ENCODE measurements at places on chromosomes 2 and 18. TPM values are rescaled to one million over a fixed set of nuclear protein-coding genes. Genes with fewer than 3 reads are reported as not detected.

- H3K27ac ChIP-seq, result no peak overlapping the region
- H3K27me3 ChIP-seq, result no peaks in the 10 kb centered on the region
- H3K4me3 ChIP-seq, result no peak overlapping the region
- H3K4me1 ChIP-seq, result peaks cover 99% of the 10 kb centered on the region
- peaks cover 36% of the 10 kb centered on the region for H3K36me3 ChIP-seq
- no peak for DNase-seq
Observed at GRCh38 chr18:48943333-48943732, 7.4 kb downstream of the SMAD7 start.

DNA sequence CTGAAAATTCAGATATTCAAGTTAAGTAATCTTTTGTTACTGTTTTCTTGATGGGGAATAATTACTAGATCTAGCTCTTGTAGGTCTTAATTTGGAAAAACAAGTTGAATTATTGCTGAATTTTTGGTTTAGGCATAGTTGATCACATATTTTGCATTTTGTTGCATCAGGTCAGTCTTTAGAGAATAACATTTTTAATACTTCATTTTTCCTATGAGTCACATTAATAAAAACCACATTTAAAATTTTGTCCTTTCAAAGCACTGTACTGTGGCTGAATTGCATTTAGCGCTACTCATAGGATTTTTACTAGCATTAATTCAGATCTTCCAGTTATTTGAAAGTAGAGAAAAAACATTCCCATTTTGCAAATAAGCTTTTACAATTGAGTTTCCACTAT, 23.2 kb downstream of the MAP4K4 start:
- no peak overlapping the region for H3K4me3 ChIP-seq
- no peak overlapping the region for H3K27ac ChIP-seq
- no peak for DNase-seq
- H3K27me3 ChIP-seq, result no peaks in the 10 kb centered on the region
- H3K36me3 ChIP-seq, result no peaks in the 10 kb centered on the region
- H3K4me1 ChIP-seq, result peaks cover 37% of the 10 kb centered on the region

- H3K4me3 ChIP-seq, result no peak overlapping the region
- no peaks in the 10 kb centered on the region for H3K27me3 ChIP-seq
- H3K27ac ChIP-seq, result no peak overlapping the region
- DNase-seq, result no peak
- H3K4me1 ChIP-seq, result peaks cover 51% of the 10 kb centered on the region
- H3K36me3 ChIP-seq, result no peaks in the 10 kb centered on the region
Observed at GRCh38 chr2:159200498-159200897, 86.0 kb downstream of the WDSUB1 start.

DNA sequence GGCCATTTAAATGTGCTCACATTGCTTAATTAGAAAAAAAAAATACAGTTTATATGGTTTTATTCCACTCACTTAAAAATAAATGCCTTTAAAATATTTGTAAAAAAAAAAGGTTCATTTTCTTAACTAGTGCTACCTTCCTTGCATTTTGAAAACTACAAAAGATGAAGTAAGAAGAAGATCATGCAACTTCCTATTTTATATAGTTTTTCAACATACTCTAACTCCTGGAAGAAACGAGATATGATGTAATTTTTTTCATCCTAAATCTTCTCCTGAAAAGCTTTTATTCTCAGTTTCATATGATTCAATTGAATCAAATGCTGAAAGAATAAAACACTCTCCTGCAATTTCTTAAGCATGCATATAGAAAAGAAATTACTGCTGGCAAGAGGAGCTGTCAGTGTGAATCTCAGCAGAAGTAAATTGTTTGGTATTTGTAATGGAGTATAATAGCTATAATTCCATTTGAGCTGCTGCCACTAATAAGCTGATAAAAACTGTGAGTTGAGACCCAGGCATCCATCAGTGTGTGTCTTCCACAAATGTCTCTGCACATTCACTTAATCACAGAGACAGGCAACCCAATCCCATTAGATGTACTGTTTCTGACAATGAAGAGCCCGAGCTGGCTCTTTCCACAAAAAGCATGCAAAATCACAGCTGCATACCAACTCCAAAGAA, 3.7 kb downstream of the FTCDNL1 start:
- H3K27me3 ChIP-seq, result no peaks in the 10 kb centered on the region
- H3K36me3 ChIP-seq, result no peaks in the 10 kb centered on the region
- no peak overlapping the region for H3K4me3 ChIP-seq
- no peak for DNase-seq
- H3K27ac ChIP-seq, result no peak overlapping the region

DNA sequence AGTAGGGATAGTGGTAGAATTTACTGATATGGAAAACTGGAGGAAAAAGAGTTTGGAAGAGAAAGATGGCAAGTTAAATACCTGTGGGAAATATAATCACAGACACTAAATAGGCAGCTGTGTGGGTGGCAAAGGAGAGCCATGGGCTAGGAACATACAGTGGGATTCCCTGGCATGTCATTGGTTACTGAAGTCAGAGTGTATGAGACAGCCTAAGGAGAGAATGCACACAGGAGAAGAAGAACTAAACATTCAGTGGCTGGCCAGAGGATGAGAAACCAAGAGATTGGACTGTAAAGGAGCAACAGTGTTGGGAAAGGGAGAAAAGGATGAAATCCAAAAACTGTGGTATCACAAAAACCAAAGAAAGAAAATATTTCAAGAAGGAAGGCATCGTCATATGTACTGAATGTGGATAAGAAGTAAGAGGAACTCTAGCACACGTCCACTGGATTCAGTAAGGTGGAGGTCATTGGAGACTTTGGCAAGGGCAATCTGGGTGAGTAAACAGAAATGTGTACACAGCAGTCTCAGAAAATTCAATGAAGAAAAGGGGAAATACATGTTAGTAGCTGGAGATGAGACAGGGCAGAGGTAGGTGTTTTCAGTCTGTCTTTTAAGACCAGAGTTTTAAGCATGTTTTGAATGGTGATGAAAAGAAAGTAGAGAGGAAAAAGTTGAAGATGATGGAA, 83.3 kb downstream of the SPIRE1 start:
- H3K27ac ChIP-seq, result no peak overlapping the region
- no peaks in the 10 kb centered on the region for H3K36me3 ChIP-seq
- no peaks in the 10 kb centered on the region for H3K4me1 ChIP-seq
- DNase-seq, result no peak

DNA sequence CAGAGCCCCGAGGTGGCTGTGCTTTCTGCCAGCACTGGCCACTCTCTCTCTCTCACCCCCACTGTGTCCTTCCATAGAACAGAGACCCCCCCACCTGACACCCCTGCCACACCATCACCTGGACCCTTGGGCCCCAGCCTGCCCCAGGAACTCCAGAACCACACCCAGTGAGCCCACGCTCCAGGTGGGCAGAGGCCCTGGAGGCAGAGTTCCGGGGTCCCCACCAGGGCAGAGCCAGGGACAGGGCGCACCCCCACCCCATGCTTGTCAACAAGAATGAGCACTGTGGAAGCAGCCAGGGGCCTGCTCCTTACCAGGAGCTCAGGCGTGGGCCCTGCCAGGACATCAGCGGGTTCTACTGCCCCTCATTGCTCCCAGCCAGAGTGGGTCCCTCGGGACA, 14.6 kb downstream of the PASK start:
- peaks cover 5% of the 10 kb centered on the region for H3K36me3 ChIP-seq
- peaks cover under 1% of the 10 kb centered on the region for H3K4me1 ChIP-seq
- no peak overlapping the region for H3K27ac ChIP-seq
- H3K27me3 ChIP-seq, result no peaks in the 10 kb centered on the region
- DNase-seq, result no peak

DNA sequence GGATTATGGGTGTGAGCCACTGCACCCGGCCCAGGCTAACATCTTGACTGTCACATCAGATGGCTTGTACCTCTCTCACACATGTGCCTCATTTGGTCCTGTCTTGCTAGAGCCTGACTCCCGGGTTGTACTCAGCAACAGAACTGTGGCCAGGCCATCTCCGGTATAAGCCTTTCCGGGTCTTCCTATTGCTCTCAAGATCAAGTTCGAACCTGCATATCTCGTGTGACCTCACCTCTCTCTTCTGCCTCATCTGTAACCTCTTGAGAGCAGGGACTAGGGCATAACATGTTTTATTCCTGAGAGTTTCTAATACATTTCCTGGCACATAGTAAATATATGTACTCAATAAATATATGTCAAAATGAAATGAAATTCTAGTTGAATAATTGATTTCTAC, 114.0 kb downstream of the ACAA2 start:
- H3K27me3 ChIP-seq, result no peaks in the 10 kb centered on the region
- H3K4me3 ChIP-seq, result no peak overlapping the region
- no peaks in the 10 kb centered on the region for H3K36me3 ChIP-seq
- DNase-seq, result no peak
- H3K4me1 ChIP-seq, result no peaks in the 10 kb centered on the region
- no peak overlapping the region for H3K27ac ChIP-seq

GRCh38 chr18:9552191-9552590, 62.2 kb downstream of the PPP4R1 start:
- H3K4me1 ChIP-seq, result no peaks in the 10 kb centered on the region
- peaks cover 69% of the 10 kb centered on the region for H3K36me3 ChIP-seq
- no peak overlapping the region for H3K27ac ChIP-seq
- no peak for DNase-seq

DNA sequence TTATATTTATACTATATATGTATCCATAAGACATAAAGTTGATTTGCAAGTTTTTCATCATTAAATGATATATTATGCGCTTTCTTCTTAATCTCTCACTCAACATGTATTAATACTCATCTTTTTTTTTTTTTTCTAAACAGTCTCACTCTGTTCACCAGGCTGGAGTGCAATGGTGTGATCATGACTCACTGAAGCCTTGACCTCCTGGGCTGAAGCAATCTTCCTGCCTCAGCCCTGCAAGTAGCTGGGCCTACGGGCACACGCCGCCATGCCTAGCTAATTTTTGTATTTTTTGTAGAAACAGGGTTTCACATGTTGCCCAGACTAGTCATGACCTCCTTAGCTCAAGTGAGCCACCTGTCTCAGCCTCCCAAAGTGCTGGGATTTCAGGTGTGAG, 51.4 kb upstream of the MAP4K3 start:
- H3K4me3 ChIP-seq, result no peak overlapping the region
- no peak overlapping the region for H3K27ac ChIP-seq
- no peaks in the 10 kb centered on the region for H3K36me3 ChIP-seq
- no peak for DNase-seq

- DNase-seq, result no peak
- H3K36me3 ChIP-seq, result no peaks in the 10 kb centered on the region
- H3K27me3 ChIP-seq, result no peaks in the 10 kb centered on the region
Observed at GRCh38 chr18:70523035-70523791, 234.4 kb downstream of the SOCS6 start.

DNA sequence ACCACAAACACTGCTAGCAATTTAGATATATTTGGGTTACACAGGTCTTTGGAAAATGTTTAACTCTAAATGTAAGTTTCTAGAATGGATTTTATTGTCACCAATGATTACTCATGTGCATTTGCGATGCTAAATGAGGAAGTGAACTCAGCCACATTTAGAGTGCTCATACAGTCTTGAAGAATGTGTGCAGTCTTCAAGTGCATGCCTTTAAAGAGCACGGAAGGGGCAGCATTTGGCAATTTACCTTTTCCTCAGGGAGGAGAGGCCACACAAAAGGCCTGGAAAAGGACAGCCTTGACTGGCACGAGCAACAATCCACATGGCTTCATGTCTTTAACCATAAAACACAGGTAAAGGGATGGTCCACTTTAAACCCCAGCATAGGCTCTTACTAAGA, 78.5 kb upstream of the STK17B start:
- H3K4me3 ChIP-seq, result no peak overlapping the region
- H3K36me3 ChIP-seq, result no peaks in the 10 kb centered on the region
- no peaks in the 10 kb centered on the region for H3K27me3 ChIP-seq

DNA sequence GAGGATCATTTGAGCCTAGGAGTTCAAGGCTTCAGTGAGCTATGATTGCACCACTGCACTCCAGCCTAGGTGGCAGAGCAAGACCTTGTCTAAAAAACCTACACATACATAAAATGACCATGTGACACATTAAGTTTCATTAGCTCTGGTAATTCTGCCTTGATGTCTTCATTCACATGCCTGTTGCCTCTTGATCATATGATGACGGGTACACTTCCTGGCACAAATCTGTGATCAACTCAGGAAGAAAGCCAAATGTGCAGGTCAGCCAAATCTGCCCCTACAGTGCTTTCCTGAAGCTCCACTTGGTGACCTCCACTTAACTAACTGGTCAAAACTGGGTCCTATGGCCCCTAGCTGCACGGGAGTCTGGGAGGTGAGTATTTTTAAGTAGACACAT, 54.4 kb upstream of the B3GNT7 start:
- H3K27ac ChIP-seq, result no peak overlapping the region
- H3K27me3 ChIP-seq, result no peaks in the 10 kb centered on the region
- no peaks in the 10 kb centered on the region for H3K4me1 ChIP-seq
- no peak for DNase-seq
- no peaks in the 10 kb centered on the region for H3K36me3 ChIP-seq

GRCh38 chr2:138676619-138677021, 103.6 kb downstream of the NXPH2 start:
- no peak overlapping the region for H3K4me3 ChIP-seq
- H3K4me1 ChIP-seq, result no peaks in the 10 kb centered on the region

DNA sequence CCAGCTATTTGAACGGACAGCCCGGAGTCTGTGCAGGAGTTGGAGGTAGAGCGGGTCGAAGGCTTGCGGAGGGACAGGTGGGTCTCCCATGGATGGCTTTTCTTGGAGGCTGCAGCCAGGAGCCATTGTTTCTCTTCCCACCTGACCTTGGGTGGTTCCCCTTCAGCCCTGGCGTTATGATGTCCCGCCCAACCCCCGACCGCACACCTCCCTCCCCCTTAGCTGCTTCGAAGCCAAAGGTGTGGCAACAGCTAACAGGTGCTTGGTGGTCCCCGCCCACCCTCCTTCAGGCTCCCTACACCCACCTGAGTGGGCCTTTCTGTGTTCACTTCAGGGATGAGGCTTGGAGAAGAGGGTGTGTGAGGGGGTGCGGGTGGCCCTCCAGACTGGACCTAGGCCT, 62.7 kb downstream of the HPCAL1 start:
- no peaks in the 10 kb centered on the region for H3K27me3 ChIP-seq
- H3K4me3 ChIP-seq, result no peak overlapping the region
- DNase-seq, result no peak
- no peak overlapping the region for H3K27ac ChIP-seq
- H3K36me3 ChIP-seq, result no peaks in the 10 kb centered on the region

DNA sequence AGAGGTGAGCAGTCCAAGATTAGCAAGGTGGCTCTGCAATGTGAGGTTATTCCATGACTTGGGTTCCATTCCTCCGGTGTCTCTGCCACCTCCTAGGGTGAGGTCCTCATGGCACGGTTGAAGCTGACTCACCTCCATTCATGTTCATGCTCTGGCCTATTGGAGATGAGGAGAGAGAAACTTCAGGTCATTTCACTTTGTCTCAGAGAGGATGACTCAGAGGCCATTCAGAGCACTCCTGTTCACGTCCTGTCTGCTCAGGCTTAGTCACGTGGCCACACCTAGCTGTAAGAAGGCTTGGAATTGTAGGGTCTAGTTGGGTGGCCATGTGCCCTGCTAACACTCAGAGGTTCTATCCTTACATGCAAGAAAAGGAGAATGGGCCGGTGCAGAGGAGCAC, 67.5 kb upstream of the MBOAT2 start:
- H3K4me1 ChIP-seq, result no peaks in the 10 kb centered on the region
- H3K4me3 ChIP-seq, result no peak overlapping the region
- H3K27ac ChIP-seq, result no peak overlapping the region
- no peaks in the 10 kb centered on the region for H3K36me3 ChIP-seq
- no peak for DNase-seq

Gene GIGYF2
- 80.1 TPM for total RNA-seq

Gene CD207
- total RNA-seq, result not detected

Gene EN1
- total RNA-seq, result not detected

Gene COL5A2
- total RNA-seq, result 0.63 TPM

Gene ABCG8
- total RNA-seq, result not detected
